Aortic smooth muscle cell (primary cell): ENCODE measurements at places on chromosomes 7 and 10. TPM values are rescaled to one million over a fixed set of nuclear protein-coding genes. Genes with fewer than 3 reads are reported as not detected.

ASB4 gene
- total RNA-seq: not detected in 2 replicates

LYZL2 gene
- not detected in 2 replicates for total RNA-seq

AGR2 gene
- not detected in 2 replicates for total RNA-seq

CACNA2D1 gene
- total RNA-seq: 125 and 312 TPM in 2 replicates

TMEM26 gene
- 4.8 and 12.2 TPM in 2 replicates for total RNA-seq
